ENCODE measurements at places on chromosomes 5 and 9.

DNA sequence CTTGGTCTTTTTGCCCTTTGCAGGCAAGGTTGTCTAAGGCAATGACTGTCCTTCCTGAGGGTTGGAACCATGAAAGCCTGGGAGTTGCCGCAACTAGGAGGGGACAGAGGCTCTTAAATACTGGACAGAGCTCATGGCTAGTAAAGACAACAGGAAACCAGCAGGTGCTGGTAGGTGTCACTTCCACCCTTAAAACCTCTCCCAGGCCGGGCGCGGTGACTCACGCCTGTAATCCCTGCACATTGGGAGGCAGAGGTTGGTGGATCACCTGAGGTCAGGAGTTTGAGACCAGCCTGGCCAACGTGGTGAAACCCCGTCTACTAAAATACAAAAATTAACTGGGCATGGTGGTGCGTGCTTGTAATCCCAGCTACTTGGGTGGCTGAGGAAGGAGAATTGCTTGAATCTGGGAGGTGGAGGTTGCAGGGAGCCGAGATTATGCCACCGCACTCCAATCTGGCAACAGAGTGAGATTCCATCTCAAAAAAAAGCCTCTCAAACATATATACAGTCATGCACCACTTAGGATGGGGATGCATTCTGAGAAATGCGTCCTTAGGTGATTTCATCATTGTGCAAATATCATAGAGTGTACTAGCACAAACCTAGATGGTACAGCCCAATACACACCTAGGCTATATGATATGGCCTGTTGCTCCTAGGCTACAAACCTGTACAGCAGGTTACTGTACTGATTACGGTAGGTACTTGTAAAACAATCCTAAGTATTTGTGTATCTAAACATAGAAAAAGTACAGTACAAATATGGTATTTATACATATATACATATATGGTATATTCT is 102.7 kb downstream of the HSPA4 start:
- DNase-seq: no peak

DNA sequence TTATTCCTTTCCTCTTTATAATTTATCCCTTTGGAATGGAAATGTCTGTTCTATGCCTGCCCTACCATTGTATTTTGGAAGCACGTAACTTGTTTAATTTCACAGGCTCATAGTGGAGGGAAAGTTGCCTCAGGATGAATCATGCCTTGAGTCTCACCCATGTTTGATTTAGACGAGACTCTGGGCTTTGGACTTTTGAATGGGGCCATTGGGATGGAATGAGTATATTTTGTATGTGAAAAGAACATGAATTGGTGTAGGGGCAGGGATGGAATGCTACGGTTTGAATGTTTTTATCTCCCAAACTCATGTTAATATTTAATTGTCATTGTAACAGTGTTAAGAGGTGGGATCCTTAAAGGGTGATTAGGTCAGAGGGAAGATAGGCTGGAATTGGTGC is 10.3 kb downstream of the FBXW5 start:
- no peak for DNase-seq

GRCh38 chr5:36253575-36253974 is 11.8 kb upstream of the NADK2 start:
- no peak for DNase-seq

DNA sequence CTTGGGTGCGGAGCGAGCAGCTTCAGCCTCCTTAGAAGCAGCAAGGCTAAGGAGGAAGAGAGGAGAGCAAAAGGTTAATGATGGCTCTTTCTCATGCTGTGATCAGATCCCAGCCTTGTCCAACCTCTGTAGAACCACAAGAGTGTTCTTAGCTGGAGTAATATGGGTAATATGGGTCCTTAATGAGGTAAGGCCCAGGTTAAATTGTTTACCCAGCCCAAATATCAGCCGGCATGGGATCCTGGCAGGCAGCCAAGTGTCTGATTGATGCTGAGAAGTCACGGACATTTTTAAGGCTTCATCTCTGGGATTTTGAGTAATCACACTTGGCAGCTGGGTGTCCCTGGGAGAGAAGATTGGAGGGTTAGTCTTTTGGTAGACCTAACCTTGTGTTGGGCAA is 32.3 kb downstream of the GLRA1 start:
- no peak for DNase-seq

DNA sequence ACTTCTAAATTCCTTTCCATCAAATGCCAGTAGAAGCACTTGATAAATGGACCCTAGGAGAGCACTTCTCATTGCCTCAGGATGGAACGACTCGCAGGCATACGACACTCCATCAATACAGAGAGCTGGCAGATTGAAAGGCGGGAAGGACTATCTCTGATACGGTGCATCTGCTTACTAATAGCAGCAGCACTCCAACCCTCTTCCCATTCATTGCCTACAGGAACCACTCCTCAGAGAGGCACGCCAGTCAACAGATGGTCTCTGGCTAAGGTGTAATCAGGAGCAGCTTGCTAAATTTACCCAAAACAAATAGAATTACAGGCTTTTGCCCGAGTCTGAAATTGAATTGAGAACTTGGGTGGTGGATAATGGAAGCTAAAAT is 168.1 kb downstream of the EFNA5 start:
- no peak for DNase-seq

DNA sequence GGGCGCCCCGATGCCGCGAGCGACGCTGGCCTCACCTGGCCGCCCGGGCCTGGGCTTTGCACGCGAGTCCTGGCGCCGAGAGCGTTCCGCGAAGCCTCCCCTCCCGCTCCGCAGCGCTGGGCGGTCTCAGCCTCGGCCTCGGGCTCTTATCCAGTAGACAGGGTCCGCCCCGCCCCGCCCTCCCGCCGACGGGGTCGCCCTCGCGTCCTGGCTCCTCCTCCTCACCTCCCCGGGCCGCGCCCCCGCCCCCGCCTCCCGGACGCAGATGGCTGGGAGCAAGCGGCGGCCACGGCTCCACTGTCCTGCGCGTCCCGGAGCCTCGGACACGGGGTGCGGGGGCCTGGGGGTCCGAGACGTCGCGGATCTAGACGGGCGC is at the start of gene SLC6A3:
SLC6A3 (minus strand) TSS at position 128 of the 376 bp plus-strand sequence. CDS start 2,243 bp downstream, outside the sequence.
- DNase-seq: peak; percentile 46

- no peak for DNase-seq
These were observed 1021.9 kb downstream of the CDH12 start for GRCh38 chr5:21831145-21831787.

- no peak for DNase-seq
These were observed 402.3 kb upstream of the SMARCA2 start for GRCh38 chr9:1612886-1613285.

GRCh38 chr5:103561685-103562452 is 720 bp downstream of the NUDT12 start:
- no peak for DNase-seq

- no peak for DNase-seq
These were observed 411.1 kb upstream of the MPDZ start for GRCh38 chr9:13690595-13690994.

DNA sequence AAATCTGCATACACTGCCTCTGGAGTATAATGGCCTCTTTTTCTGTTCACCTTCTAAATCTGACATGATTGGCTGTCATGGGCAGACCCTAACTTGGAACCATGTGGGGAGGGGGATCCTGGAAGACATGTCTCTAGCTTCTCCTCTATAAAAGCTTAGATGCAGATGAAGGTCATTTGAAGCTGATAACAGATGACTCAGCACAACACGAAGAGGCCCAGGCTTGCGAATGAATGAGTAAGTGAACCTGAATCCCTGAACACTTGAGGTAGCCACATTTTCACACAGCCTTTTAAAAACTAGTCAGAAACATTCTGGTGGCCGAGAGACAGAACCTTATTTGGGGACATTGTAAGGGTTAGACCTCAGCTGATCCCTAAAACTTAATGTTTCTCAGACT is 282.6 kb downstream of the ELAVL2 start:
- no peak for DNase-seq

GRCh38 chr9:84379740-84380139 is 39.2 kb upstream of the SLC28A3 start:
- no peak for DNase-seq

- peak; percentile 88 for DNase-seq
These were observed 50.5 kb upstream of the EXOC3 start for GRCh38 chr5:392431-392988.

- DNase-seq: peak; percentile 17
These were observed 18.5 kb downstream of the CCDC69 start for GRCh38 chr5:151205411-151205810.

DNA sequence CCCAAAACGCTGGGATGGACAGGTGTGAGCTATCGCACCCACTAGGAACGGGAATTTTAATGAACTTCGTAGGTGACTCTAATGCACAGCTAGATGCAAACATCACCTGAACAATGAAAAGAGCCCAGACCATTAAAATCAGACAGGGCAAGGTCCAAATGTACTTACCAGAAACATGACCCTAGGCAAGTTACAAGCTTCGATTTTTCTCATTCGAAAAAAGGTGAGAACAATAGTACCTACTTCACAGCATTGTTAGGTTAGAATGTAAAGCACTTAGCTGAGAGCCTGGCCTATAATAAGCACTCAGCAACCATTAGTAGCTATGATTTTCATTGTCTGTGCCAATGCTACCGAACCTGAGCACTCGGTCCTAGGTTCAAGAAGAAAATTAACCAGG is 5.8 kb upstream of the KLHL3 start:
- DNase-seq: no peak

DNA sequence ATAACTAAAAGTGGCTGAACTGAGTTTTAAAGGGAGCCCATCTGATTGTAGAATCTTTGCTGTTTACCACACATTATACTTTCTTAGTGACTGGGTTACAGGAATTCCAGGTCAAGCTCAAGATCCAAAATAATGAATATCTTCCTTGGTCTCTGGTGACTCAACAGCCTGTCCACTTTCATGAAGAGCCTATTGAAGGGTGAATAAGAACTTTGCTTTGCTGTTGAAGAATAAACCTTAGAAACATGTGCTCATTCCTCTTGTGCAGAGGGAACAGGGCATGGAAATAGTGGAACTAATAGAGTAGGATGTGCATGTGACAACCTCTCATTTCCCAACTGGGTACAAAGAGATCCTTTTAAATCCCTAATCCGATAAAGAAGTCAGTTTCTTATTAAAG is 21.4 kb downstream of the ALDH1A1 start:
- DNase-seq: no peak

DNA sequence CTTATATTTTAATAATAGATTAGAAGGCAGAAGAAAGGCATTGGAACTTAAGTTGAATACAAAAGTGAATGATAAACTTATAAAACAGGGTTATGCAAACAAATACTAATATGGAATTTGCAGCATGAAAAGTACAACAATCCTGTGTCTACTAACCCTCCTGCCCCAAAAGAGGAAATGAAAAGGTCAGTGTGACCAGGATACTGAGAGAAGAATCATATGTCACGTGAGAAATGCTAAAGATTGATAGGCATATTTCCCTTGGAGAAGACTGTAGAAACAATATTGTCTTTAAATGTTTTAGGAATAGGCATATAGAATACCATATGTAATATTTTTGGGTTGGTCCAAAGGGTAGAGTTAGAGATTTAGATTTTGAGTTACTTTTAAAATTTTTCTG is 3.8 kb downstream of the WDR36 start:
- DNase-seq: no peak

DNA sequence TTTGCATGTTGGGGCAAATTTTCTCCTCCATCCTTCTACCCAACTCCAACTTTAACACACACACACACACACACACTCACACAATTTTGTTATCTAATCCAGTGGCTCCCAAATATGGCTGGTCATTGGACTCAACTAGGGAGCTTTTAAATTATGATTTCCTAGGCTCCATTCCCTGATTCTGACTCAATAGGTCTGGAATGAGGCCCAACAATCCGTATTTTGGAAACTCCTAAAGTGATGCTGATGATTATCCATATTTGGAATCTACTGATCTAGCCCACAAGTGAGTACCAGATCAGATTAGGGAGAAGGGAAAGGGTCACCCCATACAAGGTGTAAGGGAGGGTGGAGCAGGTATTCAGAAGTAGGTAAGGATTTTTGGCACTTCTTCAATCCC is 309.7 kb downstream of the TLE1 start:
- no peak for DNase-seq

DNA sequence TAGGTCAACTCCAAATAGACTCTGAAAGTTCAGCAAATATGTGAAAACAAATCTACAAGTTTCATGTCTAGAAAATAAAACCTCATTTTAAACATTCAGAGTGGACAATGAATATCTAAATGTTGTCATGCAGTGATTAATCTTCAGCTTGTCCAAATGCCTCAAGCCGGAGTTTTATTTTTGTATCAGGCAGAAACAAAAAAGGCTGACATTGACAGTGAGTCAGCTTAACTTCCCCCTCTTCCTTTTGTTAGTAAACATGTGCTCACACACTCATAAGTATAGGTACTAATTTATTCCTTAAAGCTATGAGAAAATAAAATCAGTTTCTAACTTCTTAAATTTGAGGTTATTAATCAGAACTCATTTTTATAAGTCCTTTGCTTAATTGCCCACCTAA is 467.9 kb upstream of the DAB2 start:
- no peak for DNase-seq

- no peak for DNase-seq
These were observed 168.0 kb downstream of the TAF11L14 start for GRCh38 chr5:17802256-17802655.

DNA sequence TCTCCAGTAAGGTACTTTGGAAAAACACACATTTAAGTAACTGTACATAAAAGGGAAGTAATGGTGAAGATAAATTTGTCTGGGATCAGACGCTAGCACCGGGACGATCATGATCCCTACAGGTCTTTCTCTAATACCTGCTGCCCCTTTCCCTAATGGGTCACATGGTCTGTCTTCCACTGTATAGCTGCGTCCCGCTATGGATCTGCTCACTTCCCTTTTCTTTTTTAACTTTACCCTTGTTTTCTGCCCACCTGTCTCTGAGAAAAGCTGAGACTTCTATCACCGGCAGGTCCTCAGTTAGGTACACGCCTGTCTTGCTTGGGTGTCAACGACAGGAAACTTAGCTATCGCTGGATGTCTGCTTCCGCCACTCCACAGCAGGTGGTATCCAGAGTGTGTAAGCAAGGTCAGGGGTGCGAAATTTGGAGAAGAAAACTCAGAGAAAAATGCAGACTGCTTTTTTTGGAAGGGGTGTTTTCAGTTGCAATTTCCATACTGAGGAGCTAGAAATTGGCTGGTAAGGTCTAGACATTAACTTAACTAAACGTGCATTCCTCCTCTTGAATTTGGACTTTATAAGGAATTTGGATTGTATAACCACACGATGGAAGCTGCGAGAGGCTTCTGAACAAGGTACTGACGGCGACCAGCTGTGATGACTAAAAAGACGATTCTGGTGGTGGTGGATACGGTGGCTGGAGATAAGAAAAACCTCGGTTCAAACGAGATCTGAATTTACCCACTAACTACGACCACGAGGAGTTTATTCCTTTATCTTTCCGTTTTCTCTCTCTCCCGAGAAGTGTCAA is 1.1 kb upstream of the ICE1 start:
- DNase-seq: peak; percentile 33

Data from activated T-cell treated with anti-CD3 and anti-CD28 coated beads, Interleukin-2, amount 50 U/mL, for 48 hours (primary cell).